GM13977 (cell line): ENCODE measurements at places on chromosomes 2 and 18.
A peak's percentile ranks its signal among the peaks of the same experiment; 100 is the strongest.

- DNase-seq, result no peak
Observed at GRCh38 chr2:70772486-70773155, 4.6 kb upstream of the ADD2 start.

- no peak for DNase-seq
Observed at GRCh38 chr2:160583146-160583535, 89.5 kb upstream of the RBMS1 start.

- DNase-seq, result no peak
Observed at GRCh38 chr2:69580486-69580885, 63.1 kb downstream of the AAK1 start.

GRCh38 chr2:123546353-123546752 is 478.7 kb upstream of the CNTNAP5 start:
- DNase-seq, result no peak

GRCh38 chr2:234203135-234203984 is 152.9 kb downstream of the SPP2 start:
- DNase-seq, result no peak

GRCh38 chr2:120680136-120680761 is 55.4 kb upstream of the GLI2 start:
- peak; percentile 78 for DNase-seq

DNA sequence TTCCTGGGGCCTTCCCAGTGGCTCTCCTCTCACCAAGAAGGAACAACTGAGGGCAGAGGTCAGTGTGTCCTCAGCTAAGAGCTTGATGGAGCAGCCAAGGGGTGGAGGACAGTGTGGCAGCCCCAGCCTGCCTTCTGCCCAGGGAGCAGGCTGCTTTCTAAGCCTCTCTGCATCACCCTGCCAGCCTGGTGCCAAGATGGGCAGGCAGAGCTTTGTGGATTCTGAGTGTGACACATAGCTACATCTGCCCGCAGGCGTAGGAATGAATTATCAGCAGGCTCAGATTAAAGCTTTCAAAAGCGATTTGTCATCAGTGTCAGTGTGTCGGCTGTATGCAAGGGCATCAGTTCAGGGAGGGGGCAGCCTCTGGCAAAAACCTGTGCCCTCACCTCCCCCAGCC is 8.7 kb downstream of the MAL start:
- DNase-seq, result no peak

DNA sequence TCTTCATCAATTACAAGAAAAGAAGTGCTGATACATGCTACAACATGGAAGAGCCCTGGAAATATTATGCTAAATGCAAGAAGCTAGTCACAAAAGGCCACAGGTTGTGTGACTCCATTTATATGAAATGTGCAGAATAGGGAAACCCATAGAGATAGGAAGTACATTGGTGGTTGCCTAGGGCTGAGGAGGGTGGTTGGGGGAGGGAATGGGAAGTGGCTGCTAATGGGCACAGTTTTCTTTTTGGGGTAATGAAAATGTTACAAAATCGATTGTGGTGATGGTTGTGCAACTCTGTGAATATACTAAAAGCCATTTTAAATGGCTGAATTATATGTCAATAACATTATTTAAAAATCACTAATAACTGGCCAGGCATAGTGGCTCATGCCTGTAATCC is 24.3 kb upstream of the RESP18 start:
- no peak for DNase-seq

GRCh38 chr18:13289481-13290205 is 71.1 kb downstream of the LDLRAD4 start:
- DNase-seq, result no peak

DNA sequence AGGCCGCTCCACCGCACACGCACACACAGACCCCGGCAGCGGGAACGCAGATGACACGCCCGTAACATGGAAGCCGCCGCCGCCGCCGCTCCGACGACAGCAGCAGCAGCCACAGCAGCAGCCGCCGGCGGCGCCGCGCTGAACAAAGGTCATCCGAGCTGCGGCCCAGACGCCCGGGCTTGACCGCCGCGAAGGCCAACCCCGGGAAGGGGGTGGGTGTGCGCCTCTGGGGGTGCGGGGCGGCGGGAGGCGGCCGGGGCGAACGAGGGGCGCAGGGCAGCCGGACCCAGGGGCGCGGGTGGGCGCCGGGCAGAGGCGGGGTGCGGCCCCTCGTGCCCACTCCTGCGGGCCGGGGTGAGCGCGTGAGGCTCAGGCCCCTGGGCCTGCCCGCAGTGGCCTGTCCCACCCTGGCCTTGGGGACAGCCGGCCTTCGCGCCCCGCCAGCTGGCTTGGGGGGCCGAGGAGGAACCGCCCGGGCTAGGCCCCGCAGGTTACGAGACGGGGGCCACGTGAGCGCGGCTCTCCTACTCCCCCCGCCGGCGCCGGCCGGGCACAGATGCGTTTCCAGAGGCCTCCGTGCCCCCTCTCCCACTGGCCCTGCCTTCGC is 1.0 kb upstream of the ZNF532 start:
- peak; percentile 68 for DNase-seq

GRCh38 chr18:42310956-42311355 is 355.9 kb downstream of the PIK3C3 start:
- DNase-seq, result no peak

GRCh38 chr18:76380791-76381405 is 114.1 kb downstream of the ZNF516 start:
- DNase-seq, result no peak

- peak; percentile 9 for DNase-seq
Observed at GRCh38 chr2:28134262-28134812, 243.8 kb downstream of the BABAM2 start.

- no peak for DNase-seq
Observed at GRCh38 chr2:60556576-60557485, 3.4 kb upstream of the BCL11A start.

- no peak for DNase-seq
Observed at GRCh38 chr2:47888581-47889280, 17.6 kb downstream of the FBXO11 start.

- no peak for DNase-seq
Observed at GRCh38 chr2:5984273-5984655, 292.1 kb downstream of the SOX11 start.

GRCh38 chr18:58866066-58866772 is 1.5 kb downstream of the ZNF532 start:
- no peak for DNase-seq

GRCh38 chr2:15159751-15160177 is 401.4 kb downstream of the NBAS start:
- DNase-seq, result no peak

DNA sequence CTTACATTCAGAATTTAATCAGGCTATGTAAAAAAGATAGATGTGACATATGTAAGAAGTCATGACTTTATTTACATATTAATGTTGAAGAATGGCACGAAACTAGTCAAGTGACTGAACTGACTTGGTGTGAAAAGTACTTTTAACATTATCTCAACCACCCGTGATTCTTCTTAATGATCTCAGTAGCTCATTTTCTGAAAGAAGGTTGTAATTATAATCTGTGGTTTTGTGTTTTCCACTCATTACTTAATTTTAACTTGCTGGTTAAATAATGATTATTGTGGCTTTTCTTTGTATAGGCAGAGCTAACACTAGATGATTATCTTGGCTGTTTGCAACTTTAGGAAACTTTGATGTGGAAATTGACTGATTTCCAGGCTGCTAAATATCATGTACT is 18.5 kb downstream of the KCNJ13 start:
- DNase-seq, result no peak

DNA sequence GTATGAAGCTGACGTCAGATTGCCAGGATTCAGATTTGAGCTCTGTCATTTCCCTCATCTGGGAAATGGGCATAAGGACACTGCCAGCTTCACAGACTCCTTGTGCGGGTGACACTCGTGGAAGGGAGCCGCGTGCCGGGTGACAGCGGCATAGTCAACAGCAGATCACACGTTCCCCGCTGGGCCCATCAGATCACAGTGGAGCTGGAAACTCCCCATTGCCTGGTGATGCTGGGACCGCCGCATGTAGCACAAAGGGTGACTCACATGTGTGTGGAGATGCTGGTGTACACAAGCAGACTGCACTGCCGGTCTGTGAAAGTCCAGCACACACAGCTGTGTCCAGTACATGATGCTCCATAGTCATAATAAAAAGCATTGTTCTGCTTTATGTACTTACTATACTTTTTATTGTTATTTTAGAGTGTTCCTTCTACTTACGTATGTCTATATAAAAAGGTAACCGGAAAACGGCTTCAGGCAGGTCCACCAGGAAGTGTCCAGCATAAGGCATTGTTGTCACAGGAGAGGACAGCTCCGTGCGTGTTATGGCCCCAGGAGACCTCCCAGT is 31.8 kb downstream of the SALL3 start:
- DNase-seq, result no peak

DNA sequence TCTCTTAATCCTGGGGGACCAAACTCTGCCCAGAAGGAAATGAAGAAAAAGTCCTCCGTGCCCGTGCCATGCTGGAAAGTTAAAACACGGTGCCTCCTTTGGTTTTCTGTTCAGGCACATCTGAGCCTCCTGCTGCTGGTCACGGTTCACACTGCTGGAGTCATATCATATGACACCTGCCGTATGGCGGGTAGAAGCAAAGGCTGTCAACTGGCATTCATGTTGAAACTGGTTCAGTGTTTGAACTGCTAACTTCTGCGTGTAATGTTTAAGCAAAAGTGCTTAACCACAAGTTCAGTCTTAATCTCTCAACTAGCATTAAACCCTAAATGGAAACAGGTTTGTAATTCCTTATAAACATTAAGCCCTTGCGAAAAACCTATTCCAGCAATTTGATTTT is 3.1 kb downstream of the STK39 start:
- no peak for DNase-seq

GRCh38 chr2:8098476-8099266 is 583.2 kb upstream of the ID2 start:
- no peak for DNase-seq

DNA sequence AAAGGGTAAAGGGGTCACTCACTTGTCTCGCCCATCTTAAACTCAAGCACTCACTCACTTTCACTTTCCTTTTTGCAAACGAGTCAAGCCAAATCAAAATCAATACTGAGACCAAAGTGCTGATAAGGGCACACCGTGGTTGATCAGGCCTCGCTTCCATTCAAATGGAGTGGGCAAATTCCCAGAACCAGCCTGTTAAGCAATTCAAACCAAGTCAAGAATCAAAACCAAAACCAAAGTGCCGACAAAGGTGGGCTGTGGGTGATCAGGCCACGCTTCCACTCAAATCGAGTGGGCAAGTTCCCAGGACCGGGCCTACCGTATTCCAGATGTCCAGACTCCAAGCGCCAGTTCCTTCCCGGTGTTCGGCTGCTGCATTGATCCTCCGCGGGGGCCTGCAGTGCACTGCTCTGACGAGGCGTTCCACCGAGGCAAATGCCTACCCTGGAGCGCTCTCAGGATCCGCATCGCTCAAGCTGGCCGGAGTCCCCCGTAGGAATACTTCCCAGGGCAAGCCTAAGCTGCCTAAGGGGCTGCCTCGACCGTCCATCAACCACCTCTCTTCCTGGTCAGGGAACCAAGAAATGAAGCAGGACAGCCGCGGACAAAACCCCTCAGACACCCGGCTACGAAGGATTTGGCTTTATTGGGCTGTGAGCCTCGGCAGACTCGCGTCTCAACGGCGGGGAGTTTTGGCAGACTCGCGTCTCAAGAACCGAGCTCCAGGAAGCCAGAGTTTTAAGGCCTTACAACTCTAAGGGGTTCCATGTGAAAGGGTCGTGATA is 89.9 kb upstream of the SLC1A4 start:
- no peak for DNase-seq

- DNase-seq, result no peak
Observed at GRCh38 chr2:180871649-180872048, 108.8 kb upstream of the UBE2E3 start.

GRCh38 chr2:191980483-191980882 is 133.6 kb upstream of the CAVIN2 start:
- DNase-seq, result no peak

GRCh38 chr2:219947575-219947974 is 320.1 kb downstream of the SLC4A3 start:
- DNase-seq, result no peak

DNA sequence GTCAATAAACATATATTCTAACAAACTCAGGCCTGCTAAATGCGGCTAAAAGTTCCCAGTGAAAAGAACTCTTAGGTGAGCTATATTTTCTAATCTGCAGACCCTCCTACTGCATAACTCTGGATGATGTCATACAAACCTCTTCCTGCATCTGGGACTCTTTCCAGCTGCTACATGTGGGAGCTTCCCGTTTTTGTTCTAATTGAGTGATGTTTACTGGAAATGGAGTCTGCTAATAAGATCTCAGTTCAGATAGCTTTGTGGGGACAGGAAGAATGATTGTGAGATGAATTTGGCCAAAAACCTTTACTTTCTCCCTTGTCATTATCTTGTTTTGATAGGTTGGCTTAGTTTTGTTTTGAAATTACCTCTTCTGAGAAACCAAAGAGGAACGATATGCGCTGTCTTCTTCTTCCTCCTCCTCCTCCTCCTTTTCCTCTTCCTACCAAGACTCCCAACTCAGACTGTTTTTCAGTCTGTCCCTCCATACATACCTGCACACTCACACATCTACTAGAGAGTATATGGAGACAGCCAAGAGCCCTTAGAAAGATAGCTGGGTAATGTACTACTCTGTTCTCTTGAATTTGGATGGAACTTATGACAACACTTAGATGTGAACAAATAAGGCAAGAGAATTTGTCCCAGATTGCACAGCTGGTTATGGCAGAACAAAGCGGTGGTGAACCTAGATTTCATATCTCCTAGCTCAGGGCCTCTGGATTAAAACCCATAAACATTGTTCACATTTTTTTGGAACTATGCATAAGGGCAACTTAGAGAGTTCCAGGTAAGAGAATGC is 39.8 kb upstream of the AAK1 start:
- DNase-seq, result no peak

- no peak for DNase-seq
Observed at GRCh38 chr2:122163617-122164016, 408.2 kb downstream of the TSN start.

- DNase-seq, result no peak
Observed at GRCh38 chr2:26281226-26281625, 36.5 kb downstream of the HADHB start.

GRCh38 chr2:10333247-10333613 is 30.5 kb downstream of the HPCAL1 start:
- DNase-seq, result no peak

- peak; percentile 62 for DNase-seq
Observed at GRCh38 chr2:118003396-118003824, 10.5 kb downstream of the CCDC93 start.

GRCh38 chr2:85344356-85344954 is 9.9 kb downstream of the RETSAT start:
- no peak for DNase-seq

GRCh38 chr2:3662239-3662638 is 4.2 kb downstream of the ALLC start:
- DNase-seq, result no peak

GRCh38 chr18:66129248-66129647 is 378.4 kb downstream of the CDH7 start:
- DNase-seq, result no peak

GRCh38 chr2:173611121-173611520 is 256.4 kb downstream of the CDCA7 start:
- DNase-seq, result no peak
